ENCODE measurements at places on chromosomes 3 and 15.

DNA sequence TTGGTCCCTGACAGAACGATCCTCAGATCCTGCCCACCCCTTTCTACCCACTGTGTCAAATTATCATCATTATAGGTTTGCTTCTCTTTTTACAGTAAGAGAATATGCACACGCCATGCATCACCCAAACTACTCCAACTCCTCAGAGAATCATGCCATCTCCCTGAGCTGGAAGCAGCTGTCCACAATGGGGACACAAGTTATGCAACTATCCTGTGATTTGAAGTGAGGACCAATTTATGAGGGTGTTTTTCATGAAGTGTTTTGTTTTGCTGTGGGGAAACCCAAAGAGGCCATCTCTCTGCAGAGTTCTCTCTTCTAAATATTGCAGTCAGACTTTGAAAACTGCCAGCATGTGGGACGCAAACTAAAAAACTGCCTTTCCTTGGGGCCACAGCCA lies 35.8 kb upstream of the TNFSF10 start:
- no peak for DNase-seq

DNA sequence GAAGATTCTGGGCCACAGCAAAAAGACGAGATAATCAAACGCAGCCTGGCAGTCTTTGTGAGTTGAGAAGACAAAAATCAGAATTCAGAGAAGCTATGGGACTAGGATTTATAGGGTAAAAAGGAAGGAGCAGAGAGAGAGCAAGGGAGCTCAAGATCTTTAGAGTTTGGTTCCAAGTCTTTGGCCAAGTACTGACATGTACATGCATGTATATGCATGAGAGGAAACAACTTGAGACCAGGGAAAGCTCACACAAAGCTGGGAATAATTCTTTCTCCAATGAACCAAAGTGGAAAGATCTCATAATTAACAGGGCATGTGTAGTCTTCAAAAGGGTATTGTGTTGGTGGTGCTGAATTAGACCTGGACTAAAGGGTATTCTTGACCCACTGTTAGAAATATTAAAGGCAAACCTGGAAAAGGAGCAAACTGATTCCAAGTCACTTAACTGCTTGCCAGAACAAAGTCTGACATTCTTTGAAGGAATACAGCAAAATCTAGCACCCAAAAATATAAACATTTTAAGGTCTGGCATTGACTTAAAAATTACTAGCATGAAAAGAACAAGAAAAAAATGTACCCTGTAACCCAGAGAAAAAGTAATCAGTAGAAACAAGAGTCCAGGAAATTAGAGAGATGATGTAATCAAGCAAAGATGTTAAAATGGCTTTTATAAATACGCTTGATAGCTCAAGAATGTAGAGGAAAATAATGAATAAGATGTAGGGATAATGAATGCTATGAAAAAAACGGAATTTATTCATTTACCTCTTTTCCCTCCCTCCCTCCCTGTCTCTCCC lies 226.0 kb upstream of the CGNL1 start:
- DNase-seq: no peak

- DNase-seq: no peak
Observed at GRCh38 chr3:188229177-188229576, 75.2 kb downstream of the LPP start.

DNA sequence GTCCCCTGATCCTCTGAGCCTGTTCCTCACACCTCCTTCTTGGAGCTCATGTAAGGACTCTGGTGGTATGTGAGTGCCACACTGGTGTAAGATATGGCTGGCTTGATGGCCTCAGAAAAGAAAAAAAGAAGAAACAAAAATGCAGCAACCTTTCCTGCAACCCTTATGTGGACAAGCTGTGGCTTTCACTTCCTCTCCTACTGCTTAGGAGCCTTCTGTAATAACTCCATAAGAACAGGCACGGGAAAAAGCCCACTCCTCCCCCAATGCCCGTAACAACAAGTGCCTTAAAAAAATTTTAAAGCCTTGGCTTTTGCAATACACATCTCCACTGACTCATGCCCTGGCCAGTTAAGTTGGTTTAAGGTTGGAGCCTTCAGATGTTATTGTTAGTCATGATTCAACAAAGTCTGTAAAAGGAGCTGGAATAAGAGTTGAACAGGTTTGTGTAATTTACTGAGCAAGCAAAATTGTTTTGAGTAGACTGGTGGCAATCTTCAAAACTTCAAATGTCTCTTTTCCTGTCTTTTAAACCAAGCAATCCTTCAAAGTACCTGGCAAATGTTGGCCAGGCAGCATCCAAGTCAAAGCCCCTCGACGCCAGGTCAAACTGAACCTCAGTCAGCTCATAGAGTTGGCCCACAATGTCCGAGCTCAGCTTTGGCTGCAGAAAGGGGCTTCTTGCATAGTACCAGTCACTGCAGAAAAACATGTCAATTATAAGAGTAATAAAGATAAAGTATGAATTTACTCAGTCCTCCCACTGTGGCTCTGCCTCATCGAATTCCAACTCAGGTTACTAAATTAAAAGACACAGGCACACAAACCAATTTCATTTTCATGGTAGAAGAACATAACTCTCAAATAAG lies 22.9 kb downstream of the FYCO1 start:
- no peak for DNase-seq

- DNase-seq: no peak
Observed at GRCh38 chr3:110267304-110267845, 804.2 kb upstream of the NECTIN3 start.

DNA sequence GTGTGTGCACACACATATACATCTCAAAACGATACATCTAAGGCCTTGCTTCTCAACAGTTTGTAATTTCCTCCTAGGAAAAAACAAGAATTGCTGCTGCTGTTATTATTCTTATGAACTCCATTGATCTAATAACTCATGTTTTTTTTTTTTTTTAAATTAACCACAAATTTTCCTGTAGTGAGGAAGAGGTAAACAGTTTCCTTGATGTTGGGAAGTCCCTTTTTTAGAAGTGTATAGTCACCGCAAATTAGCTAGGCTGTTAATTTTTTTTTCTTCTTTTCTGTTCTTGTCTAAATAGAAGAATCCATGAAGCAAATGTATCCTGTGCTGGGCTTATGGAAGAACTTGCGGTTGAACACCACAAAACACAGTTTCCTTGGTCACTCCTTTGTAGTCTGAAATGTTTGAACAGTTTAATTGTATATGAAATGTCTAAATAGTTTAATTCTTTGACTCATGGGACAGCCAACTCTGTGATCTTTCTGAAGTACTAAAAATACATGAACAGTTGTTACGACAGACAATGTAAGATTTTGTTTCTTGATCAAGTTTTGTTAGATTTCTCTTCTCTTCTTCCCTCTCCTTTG lies 64.5 kb downstream of the MITF start:
- DNase-seq: no peak

DNA sequence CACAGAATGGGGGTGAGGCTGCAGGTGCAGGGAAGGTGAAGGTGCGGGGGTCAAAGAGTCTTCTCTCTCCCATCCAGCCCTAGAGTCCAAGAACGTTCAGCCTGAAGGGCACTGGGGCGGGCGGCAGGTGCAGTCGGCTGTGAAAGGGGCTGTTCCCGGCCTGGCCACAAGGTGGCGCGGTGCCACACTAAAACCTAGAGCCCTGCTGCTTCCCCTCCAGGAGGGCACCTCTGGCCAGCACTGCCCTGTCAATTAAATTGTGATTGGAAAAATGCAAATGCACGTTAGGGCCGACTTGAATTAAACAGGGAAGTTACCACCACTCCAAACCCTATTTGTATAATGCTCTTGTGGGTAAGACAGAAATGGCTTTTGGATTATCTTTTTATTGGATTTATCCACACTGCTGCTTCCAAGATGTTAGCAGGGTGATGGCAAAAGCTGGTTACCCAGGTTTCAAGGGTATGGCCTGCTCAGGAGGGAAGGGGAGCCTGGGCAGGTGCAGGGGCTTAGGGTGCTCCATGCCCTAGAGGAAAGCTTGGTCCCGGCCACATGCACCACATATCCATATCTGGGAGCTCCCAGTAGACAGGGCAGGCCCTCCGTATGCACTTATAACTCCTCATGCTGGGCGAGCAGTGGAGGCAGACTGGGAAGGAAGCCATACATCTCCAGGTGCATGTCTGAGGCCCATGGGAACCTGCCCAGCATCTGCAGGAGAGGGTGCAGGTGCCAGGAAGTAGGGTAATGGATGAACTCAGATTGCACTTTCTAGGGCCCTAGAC lies 119.8 kb downstream of the ADCY5 start:
- DNase-seq: peak; percentile 60

- DNase-seq: no peak
Observed at GRCh38 chr3:5766848-5767247, 579.3 kb downstream of the EDEM1 start.

DNA sequence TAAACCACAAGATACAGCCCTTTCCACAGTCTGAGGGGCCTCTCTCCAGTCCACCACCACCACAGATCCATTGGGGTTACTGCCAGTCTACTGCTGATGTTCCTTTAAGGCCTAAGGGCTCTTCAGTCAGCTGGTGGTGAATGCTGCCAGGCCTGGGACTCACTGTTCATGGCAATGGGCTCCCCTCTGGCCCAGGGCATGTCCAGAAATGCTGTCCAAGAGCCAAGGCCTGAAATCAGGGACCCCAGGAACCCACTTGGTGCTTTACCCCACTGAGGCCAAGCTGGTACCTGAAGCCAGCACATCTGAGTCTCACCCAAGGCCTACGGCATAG lies 128.6 kb upstream of the CBLB start:
- DNase-seq: no peak

DNA sequence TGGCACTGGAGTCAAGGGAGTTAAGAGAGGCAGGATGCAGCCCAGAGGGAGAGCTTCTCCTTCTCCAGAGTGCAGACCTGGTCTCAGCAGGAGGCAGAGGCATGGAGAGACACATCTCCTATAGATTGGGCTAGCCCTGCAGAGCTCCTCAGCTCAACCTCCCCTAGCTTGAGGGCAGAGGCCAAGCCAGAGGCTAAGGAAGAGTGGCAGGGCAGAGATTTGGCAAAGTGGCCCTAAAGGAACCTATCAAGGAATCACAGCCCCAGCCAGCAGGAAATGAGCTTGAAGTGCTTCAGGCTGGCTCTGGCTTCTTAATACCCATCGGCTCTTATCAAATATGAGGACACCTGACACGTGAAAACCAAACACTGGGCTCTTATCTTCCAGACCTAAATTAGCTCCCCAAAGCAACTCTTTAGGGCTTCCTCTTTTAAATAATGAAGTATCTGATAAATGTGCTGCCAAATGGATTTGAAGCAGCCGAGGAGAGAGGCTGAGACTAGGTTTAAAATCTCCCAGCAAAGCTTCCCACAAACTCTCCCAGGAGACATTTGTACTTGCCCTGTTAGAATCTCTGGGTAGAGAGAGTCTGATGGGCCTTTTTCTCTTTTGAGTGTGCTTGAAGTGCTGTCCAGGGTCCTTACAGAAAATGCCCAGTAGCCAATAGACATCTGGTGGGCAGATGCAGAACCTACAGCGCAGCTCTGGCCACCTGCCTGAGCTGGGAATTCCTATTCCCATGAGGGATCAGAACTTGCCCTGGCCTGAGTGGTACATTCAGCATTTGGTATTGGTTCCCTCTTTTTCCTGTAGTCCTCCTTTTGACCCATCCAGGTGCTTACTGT lies 271.4 kb downstream of the CLSTN2 start:
- DNase-seq: no peak

GRCh38 chr3:107833043-107833442 lies 257.8 kb downstream of the CD47 start:
- no peak for DNase-seq

DNA sequence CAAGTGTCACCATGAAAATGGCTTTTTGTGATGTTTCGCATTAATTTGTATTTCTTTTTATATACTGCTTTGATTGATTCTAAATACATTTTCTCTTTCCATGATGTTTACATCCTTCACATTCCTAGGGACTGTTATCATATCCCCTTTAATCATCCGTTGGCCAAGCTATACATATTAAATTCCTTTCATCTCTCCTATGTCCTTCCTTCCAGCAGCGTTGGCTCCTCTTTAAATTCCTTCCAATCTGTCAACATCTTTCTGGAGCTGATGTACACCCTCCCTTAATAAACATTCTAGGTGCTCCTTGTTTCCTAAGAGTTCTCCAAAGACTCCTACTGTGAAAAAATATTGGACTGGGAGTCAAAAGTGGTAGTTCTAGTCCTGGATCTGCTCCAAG lies 87.8 kb downstream of the IGF2BP2 start:
- no peak for DNase-seq

All from NCI-H1930 (cell line).